AG04450 (cell line): ENCODE measurements at places on chromosomes 2 and 18.

DNA sequence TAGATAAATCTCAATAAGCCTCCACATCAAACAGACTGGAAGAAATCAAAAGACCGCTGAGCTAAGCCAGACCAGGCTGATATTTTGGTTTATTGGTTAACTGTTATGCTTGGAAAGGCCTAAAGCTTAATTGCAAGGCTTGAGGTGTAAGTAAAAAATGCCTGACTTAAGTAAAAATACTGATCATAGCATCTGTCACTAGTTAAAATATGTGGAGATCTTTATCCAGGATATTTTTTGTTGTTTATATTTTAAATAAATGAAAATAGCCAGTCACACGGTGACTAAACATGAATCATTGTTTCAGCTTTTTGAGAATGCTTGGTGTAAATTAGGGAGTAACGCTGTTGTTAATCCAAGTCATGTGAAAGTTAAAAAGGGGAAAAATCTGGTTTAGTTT, 127.9 kb downstream of the THADA start:
- no peak for DNase-seq

DNA sequence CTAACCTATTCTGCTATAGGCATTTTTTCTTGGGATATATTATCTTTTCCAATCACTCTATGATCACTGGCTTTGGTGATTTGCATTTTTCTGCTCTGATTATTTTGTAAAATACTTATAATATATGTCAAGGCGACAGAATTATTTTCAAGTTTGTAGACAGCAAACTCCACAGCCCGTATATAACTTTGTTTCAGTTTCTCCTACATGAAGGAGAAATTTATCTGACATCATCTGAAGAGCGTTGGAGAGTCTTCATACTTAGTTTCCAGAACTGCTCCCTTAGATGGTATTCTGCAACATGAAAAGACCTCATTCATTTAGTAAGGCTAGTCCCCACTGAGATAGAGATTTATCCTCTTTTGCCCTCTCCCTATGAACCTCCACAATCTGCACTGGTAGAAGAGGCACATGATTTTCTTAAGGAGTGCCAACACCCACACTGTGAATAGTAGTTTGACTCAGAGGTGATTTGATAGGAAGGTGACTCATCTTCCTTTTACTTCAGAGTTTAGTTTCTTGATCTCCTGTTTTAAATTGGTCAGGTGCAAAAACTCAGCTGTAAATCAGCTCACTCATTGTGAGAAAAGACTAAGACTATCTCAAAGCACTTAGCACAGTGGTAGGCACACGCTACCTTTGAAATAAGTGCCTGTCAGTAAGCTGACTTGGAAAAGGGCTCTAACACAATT, 1848.6 kb upstream of the CELF4 start:
- peak; percentile 16 for DNase-seq

GRCh38 chr18:39805218-39805617, 2149.8 kb upstream of the PIK3C3 start:
- DNase-seq: no peak

GRCh38 chr18:77208964-77209363, 40.7 kb upstream of the GALR1 start:
- DNase-seq: no peak

DNA sequence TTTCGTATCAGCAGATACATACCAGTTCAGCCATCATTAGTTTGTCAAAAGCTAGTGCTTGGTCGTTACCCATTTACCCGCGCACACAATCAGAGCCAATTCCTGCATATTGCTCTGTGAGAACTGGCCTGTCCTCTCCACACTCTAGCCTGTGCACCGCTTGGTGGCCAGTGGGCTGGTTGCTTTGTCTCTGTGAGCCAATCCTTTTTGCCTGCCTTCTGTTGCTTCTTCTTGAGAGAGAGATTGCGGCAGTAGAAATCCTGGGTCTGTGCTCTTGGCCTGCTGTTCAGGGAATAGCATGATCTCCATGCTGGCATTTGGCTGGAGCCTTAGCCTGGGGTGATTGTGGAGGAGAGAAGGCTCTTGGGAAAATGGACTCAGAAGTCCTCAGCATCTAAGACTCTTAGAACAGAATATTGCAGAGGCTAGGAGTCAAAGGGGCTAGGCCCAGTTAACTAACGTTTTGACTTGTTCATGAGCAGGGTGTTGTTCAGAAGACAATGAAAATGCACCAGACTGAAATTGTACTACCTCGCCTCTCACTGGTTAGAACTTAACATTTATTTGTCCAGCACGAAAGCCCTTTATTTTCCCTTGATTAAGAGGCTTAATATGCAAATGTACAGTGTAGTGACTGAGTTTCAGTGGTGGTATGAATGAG, 37.1 kb downstream of the MAP4K4 start:
- DNase-seq: no peak

DNA sequence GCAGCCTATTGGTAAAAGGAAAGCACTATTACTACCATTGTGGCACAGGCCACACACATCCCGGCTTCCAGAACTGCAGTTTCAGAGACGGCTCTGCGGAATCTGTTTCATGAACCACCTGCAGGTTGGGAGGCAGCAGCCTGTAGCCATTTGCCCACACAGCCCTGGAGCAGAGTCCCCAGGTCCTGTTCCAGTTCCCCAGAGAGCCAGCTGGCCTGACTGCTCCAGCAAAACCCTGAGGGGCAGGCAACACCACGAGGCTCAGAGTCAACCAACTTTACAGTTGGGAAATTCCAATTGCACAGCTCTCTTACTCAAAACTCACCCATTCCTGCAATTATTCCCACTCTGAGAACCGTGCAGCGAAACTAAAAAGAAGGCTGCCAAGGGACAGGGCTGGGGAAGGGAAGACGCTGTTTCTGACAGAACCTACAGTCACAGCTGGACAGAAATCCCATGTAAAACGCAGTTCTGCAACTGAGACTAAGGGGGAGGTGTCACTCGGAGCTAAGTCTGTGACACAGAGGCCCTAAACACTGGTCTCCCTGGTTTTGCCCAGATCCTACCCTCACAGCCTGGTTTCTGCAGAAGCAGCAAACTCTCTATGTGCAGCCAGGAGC, 219.4 kb downstream of the TMEM163 start:
- DNase-seq: no peak

- no peak for DNase-seq
Observed at GRCh38 chr2:106537047-106537446, 49.9 kb downstream of the CD8B2 start.

DNA sequence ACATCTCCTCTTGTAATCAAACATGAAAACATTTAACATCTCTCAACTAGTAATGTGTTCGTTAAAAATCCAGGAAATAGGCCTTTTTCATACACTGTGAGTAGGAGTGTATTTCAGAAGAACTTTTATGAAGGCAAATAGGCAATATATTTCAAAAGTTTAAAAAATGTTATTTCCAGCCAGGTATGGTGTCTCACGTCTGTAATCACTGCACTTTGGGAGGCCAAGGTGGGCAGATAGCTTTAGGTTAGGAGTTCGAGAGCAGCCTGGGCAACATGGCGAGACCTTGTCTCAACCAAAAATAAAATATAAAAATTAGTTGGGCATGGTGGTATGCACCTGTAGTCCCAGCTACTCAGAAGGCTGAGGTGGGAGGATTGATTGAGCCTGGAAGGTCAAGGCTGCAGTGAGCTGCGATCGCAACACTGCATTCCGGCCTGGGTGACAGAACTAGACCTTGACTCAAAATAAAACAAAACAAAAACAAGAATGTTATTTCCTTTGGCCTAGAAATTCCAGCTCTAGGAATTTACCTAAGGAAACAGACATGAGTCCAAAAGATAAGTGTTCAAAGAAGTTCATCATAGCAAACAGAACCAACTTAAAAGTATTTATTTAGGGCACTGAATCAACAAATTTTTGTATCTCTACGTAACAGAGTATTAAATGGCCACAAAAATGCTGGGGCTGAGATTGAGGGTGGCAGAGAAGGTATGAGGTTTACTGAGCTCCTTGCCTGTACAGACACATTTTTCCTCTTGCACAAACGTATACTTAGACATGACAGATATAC, 14.9 kb downstream of the RBKS start:
- DNase-seq: no peak

DNA sequence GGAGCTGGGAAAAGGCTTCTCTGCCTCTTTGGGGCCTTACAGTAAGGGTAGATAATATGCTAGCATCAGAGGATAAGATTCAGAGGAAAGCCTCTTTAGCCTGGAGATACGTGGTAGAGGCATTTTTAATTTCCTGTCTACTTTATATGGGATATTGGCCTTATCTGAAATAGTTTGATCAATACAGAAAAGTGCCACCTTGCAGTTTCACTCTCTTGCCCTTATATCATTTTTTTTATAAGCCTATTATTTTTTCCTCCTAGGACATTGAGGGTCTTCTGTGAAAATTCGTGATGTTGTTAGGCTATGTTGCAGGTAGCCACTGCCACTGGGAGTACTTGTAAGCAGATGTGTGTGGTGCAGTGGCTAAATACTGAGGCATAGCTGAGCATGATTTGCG, 40.1 kb upstream of the TOGARAM2 start:
- no peak for DNase-seq
